Hematopoietic multipotent progenitor cell treated with erythropoietin and hydrocortisone succinate and interleukin-3 and kit ligand, for 4 days (in vitro differentiated cells): ENCODE measurements at places on chromosomes 4 and X.
A peak's percentile ranks its signal among the peaks of the same experiment; 100 is the strongest.

- no peak for DNase-seq
Observed at GRCh38 chrX:67648361-67648760, 104.5 kb downstream of the AR start.

- DNase-seq, result no peak
Observed at GRCh38 chr4:76300012-76300411, 6.5 kb upstream of the STBD1 start.

DNA sequence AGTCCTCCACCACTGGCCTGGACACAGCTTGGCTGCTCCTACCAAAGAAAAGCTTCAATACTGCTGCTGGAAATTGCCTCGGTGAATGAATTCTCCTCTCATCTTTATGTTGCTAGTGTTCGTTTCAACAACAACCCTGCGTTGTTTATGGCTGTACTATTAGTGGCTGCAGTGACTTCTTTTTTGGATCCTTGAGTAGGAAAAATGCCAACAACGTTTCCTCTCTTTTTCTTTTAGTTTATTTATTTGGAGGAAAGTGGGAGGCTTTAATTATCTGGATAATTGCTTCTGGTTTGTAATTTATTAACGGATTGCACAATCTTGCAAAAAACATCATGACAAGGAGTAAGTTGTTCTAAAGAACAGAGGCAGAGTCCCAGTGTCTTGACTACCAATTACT, 464.1 kb upstream of the TRAM1L1 start:
- no peak for DNase-seq

DNA sequence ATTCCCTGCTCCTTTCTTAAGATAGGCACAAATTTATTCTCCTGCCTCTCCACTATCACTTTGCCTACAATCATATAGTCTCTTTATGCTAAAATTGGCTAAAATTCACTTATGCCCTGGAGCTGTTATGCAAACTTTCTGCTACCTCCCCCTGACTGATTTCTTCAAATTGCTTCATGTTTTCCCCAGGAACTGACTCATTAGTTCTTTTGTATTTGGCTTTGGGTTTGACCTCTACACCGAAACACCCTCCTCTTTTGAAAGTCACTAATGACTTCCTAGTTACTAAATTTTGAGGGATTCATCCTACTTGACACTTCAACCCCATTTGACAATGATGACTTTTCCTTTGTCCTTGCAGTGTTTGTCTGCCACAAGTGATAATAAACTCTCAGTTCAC, 222.6 kb downstream of the NDST4 start:
- no peak for DNase-seq

GRCh38 chr4:1777822-1778641, 15.1 kb upstream of the FGFR3 start:
- DNase-seq, result peak; percentile 68

DNA sequence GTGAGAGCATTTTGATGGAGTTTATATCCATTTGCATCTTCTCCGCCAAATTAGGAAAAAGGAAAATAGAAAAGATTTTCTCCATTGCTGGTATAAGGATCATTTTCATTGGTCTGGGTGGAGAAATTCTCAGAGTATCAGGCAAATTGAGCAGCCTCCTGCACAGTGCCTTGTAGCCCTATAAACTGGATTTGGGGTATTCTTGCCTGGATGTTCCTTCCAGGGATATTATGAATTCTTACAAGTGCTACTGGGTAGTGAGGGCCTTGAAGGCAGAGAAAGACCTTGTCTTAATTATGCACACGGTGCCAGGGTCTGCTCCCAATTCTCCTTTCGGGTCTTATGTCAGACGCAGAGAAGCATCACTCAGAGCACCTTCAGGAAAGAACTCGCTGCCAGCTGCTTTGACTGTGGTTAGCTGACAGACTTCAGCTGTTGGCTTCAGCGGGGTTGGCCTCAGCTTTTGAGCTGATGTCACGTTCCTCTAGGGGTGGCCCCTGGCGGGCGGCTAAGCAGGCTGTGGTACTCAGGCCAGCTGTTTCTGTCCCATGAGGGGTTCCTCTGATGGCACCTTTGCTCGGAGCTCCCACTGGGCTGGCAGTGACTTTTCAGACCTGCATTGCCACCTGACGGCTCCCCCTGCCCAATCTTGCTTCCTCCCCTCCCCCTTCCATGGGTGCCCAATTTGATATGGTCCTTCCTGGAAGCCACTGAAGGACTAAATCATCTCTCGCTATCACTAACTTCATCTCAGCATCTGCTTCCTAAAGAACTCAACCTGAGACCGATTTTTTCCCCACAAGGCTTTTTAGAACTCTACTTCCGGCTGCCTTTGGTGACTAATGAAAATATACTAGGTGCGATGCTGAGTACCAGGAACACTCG, 519.5 kb downstream of the BCOR start:
- DNase-seq, result peak; percentile 61

DNA sequence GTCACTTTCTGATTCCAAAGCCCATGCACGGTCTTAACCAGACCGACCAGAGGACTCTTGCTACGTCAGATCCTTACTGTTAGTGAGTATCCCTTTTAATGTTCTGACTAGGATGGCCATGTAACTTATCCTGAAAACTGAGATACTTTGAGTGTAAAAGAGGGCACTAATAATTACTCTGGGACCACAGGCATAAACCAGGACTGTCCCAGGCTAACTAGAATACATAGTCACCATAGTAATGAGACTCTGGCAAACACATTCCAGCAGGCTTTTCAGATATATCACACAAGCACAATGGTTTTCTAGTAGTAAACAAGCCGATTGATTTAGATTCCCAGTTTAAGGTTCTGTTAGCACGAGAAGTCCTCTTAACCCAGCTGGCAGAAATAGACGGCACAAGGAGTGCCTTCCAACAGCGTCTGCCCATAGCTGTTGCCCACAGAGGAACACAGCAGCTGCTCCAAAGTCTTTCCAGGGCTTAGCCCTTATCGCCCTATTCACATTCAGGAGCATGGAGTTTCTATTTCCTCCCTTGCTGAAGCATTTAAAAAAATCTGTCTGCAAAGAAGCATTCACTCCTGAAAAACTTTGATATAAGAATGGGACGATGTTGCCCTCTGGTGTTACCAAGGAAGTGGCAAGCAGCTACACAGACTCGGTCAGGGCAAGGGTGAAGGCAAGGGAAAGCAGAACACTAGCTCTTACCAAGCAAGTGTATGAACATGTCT, 92.4 kb downstream of the CXCL13 start:
- peak; percentile 75 for DNase-seq

DNA sequence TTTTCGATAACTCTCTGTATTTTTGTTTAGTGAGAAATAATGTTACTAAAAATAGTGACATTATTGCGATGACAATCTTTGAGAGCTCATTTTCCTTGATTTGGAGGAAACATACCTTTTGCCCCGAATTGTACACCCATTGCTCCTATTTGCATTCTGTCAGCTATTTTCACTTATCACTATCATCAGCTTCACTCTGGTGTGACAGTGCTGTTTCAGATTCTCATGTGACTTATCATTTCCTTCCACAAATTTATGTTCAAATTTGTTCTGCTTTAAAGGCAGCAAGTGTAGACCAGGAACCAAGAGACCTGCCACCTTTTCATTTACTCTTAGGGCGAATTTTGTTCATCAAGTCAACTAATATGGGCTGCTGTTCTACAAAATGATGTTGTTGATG, 179.4 kb downstream of the RBM46 start:
- DNase-seq, result peak; percentile 2

GRCh38 chrX:83185887-83186286, 322.2 kb upstream of the POU3F4 start:
- DNase-seq, result no peak
